NCI-H526 treated with DMSO at 0.1 percent for 48 hours (cell line): ENCODE measurements at places on chromosomes 1 and 21.

DNA sequence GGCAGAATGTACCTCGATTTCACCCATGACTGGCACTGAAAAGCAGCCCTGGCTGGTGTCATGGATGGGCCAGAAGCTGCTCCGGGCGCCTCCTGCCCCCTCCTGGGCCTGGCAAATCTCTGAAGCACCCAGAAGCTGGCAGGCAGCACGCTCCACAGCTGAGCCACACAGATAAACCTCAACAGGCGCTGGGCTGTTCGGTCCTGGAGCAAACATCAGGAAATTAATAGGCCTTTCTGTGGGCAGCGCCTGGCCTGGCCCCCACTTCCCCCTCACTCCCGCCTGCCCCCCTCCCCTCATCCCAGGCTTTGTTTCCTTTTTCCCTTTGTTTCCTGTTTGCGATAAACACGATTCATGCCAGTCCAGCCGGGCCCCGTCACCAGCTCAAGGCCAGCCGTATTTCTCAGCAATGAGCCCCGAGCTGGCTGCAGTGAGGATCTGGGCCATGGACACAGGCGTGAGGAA is 20.1 kb upstream of the DISP3 start:
- DNase-seq = no peak

- no peak for DNase-seq
These were observed 46.6 kb upstream of the APOBEC4 start for GRCh38 chr1:183699616-183700160.

DNA sequence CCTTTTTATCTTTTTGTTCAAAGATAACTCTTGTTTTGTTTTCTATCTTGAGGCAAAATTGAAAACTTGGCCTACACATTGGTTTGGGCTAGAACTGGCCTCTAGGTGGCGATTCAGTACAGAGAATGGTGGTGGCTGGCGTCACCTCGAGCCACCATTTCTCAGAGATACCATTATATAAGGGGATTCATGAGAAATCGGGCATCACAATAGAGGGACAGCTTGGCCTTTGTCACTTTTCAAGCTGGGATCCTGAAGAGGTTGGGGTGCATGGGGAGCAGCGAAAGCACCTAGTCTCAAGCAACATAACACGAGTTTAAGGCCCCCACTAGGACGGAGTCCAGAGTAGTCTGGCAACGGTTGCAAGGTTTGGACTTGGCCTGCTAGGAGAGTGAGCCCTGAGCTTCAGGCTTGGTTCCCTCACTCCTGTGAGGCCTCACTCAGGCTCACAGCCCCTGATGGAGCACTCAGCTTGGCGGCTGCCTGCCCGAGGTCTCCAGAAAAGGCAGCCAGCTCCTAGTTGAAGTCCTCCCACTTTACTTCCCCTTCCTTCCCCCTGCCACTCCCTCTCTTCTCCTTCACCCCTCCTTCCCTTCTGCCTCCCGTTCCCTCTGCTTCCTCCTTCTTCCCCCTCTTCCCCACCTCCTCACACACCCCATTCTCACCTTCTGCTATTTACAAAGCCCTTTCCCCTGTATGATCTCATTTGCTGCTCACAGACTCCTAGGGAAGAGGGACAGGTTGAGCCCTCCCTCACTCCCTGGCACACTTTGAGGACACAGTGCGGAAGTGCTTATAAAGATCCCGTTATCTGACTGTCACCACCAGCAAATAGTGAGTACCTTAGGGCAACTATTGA is 67.8 kb downstream of the LRIG2 start:
- DNase-seq = peak; percentile 58

DNA sequence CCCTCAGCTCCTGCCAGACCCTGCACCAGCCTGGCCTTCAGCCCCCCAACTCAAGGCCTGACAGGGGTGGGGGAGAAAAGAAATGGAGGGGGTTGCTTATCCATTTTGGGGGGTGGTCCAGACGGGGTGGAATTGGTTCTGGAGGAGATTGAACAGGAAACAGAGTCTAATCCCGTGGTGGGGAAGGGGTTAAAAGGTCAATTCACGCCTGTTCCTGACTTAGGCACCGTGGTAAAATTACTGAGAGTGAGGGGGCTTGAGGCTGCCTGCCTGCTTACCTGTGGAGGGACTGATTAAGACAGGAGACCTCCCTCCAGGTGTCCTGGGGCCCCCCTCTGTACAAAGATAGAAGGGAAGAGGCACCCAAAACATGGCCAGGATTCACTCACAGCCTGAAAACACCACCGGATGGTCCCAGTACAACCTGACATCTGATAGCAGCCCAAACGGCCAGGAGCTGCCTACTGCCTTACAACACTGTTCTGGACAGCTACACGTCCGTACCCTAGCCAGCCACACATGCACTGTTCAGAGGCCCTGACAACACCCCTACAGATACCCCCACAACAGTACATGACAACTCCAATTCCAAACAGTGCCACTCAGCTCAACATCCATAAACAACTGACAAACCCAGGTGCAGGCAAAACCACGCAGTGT is 31.8 kb downstream of the AHDC1 start:
- DNase-seq = no peak
